ENCODE measurements at places on chromosomes 6 and 20.

GRCh38 chr20:35883336-35883777, 70.9 kb downstream of the SCAND1 start:
- DNase-seq = no peak

- no peak for DNase-seq
Observed at GRCh38 chr6:142855893-142856623, 88.9 kb downstream of the HIVEP2 start.

DNA sequence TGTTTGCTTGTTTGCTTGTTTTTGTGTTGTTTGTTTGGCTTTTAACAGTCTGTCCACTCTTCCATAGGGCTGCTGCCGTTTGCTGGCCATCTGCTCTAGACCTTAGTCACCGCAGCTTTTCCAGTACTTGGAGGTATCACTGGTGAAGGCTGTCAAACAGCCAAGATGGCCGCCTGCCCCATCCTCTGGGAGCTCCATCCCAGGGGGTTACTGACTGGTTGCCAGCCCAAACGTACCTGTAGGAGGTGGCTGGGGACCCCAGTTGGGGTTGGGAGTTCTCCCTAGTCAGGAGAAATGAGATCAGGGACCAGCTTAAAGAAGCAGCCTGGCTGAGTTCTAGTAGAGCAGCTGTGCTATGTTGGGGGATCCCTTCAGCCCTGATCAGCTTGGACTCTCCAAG, 418.4 kb downstream of the KHDRBS2 start:
- no peak for DNase-seq

DNA sequence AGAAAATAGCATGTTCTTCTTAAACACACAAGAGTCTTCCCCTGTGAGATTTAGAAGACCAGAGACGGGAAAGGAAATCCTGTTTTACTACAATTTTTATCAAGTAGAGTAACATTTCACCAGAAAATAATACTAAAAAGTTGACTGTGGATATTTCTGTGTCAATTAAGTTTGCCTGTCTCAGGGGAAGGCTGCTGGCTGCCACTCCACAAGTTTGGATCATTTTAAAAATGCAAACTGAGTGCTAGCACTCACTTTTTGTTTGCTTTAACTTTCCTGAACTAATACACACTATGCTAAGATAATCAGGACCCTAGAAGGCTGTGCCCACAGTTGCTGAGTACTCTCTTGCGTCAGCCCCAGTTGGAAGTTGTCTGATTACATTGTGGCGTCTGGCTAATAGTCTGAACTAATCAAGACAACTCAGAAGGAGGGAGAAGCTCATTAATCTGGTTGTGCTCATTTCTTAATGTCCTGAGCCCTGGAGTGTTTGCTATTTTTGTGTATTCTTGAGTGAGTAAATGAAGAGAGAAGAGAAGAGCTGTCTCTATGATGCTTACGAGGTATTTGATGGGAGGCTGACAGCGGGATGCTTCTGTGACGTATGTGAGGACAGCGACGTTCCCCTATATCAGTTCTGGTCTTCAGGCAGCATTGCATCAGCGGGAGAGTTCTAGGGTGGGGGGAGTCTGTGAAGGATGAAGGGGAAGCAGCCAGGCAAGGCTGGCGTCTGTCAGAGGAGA, 664.2 kb downstream of the QKI start:
- DNase-seq = no peak

DNA sequence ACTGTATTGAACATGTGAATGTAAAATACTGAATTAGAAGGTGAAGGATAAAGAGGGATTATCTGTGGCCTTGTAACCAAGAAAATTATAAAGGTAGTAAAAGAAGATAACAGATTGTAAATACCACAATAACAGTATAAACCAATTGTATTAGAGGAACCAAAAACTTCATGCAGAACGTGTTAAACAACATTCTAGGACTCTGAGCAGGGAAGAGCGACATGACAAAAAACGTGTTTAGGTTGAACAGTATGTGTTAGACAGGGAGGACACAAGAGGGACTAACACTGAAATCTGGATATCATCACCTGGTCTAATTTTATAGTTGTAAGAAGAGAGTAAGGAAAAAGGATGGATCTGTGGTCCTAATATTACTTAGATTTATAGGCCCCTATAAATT, 259.0 kb upstream of the RUNX2 start:
- DNase-seq = no peak

DNA sequence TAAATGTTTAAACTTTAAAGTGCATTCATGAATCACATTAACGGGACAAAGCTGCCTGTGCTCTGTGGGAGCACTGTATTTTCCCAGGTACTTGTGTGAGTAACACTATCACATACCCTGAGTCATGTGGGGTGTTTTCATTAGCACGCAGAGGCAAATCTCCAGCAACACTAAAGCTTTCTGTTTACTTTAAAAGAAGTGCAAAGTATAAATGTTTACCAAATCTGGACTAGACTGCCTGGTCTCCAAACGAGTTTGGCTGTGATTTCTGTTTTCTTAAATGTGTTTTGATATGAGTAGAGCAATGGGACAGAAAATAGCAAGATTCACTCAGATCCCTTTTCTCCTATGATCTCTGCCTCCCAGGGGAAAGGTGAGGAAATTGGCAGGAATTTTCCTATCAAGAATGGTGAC, 28.8 kb upstream of the RIPPLY2 start:
- no peak for DNase-seq

- no peak for DNase-seq
Observed at GRCh38 chr6:108576709-108577108, 16.0 kb downstream of the FOXO3 start.

DNA sequence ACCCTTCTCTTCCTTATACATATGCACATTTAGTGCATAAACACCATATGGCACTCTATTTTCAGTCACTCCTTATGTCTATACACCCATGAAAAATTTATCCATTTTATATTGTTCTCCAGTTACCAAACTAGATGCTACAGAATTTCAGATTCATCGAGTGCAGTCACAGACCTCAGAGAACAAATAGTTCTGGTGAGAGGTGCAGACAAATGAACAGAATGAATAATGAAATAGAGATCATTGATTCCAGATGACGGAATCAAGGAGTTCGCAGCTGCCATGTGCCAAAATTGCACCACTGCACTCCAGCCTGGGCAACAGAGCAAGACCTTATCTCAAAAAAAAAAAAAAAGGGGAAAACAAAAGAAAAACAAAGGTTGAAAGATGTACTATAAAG, 214.8 kb upstream of the CEP162 start:
- no peak for DNase-seq

GRCh38 chr6:147765541-147765940, 257.1 kb downstream of the SAMD5 start:
- no peak for DNase-seq

DNA sequence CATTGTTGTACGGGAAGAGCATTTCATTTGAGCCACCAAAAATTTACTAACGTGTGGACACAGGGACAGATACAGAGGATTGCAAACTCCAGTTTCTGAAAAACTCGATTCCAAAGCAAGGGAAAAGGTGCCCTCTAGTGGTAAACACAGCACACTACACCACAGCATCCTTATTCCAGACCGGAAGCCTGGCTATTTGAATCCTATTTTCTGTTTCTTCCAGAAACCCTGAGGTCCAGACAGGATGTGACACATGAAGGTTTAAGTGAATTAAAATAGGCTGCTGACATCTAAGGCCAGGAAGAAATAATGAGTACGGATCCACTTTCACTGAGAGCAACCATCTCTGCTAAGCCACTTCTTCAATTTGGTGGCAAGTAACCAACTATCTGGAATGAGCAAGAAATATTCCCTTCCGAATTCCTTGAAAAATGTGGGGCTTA, 31.8 kb upstream of the GMPR start:
- DNase-seq = no peak

All from NCI-H187 treated with DMSO at 0.1 percent for 48 hours (cell line).